ENCODE measurements at places on chromosomes 3 and 15.

- DNase-seq, result no peak
Observed at GRCh38 chr3:53269888-53270880, 14.4 kb upstream of the TKT start.

- no peak for DNase-seq
Observed at GRCh38 chr3:192794216-192794615, 66.9 kb upstream of the FGF12 start.

GRCh38 chr3:158520433-158520832, 50.6 kb upstream of the MLF1 start:
- no peak for DNase-seq

GRCh38 chr3:20222274-20222673, 36.3 kb upstream of the SGO1 start:
- DNase-seq, result no peak

DNA sequence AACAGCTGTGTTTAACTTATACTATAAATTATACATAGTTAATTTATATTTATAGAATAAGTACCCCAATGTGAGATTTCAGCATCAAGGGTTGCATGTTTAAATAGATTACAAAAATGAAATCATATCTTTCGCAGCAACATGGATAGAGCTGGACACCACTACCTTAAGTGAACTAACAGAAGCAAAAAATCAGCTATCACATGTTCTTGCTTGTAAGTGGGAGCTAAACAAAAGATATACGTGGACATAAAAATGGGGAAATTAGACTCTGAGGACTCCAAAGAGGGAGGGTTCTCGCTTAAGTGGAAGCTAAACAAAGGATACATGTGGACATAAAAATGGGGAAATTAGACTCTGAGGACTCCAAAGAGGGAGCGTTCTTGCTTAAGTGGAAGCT, 626.5 kb upstream of the DPPA4 start:
- DNase-seq, result no peak

DNA sequence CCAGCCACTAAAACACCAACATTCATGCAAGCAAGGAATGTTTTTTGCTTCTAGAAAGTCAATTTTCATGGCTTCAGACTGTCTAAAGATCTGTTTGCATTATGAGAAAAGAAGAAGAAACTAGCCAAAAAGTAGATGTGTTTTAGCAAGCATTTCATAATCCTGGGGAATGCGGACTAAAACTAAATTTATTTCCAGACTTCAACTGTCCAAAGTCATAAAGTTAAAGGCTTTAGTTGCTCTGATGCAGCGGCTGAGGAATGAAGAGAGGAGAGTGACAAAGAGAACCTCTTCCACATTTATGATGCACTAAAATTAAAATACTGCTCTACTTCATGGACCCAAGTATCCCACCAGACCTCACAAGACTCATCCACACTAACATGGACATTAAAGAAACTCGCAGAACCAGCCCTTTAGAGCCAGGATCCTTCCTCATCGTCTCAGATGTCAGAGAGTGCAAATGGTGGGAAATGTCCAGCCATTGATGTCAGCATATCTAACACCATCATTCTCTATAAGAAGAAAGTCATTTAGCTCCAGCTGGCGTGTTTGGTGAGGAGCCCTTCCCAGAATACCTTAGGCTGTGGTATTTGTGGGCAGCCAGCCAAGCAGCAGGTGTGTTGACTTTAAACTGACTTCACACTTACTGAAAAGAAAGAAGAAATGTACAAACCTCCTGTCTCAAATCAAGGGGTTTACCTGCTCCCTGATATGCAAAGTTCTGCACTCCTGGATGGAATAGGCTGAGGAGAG, 17.4 kb downstream of the FYCO1 start:
- no peak for DNase-seq

DNA sequence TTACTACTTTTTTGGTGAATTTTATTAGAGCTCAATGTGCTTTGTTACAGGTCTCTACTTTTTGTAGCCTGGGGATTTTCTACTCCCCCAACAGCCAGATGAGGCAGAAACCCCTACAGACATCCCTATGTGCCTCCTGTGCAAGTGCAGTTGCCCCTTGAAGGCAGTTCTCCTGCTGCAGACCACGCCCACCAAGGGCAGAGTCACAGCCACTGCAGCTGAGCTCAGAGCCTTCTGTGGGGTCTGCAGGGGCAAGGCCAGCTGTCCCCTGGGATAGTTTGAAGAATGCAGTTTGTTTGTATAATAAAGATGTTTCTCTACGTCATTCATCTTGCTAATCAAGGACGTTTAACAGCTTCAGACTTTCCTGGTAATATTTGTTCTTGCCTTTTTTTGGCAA, 76.8 kb downstream of the NPAP1 start:
- no peak for DNase-seq

Measured in stimulated activated CD4-positive, alpha-beta T cell treated with anti-CD3 and anti-CD28 coated beads, Interleukin-15, amount 100 ng/mL, for 1 hour (primary cell).